CD4-positive, alpha-beta T cell (primary cell): ENCODE measurements at places on chromosomes 3 and 15.

DNA sequence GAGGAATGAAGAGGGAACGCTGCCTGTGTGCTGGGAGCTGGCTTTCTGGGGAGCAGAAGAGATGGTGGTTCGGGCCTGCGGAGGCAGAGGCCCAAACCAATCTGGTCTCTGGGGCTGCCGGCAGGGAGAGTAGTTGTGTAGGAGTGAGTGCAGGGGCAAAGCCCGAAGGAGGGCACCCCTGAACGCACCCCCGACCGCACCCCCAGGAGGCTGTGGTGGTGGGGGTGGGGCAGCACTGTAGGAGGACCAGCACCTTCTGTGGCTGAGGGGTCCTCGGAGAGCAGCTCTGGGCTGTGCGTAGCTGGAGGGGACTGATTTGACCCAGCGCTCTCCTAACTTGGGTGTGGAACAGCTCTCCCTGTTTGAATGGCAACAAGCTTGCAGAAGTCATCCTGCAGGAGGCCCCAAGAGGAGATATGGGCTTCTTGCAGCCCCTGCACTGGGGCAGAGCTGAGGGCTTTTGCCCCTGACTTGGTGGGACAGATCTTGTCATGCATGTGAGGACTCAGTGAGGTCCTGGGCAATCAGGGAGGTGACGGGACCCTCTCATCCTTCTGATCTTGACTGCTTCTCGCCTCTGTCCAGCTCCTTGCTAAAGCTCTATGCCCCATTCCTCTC, 26.1 kb downstream of the C15orf39 start:
- DNase-seq, result no peak

DNA sequence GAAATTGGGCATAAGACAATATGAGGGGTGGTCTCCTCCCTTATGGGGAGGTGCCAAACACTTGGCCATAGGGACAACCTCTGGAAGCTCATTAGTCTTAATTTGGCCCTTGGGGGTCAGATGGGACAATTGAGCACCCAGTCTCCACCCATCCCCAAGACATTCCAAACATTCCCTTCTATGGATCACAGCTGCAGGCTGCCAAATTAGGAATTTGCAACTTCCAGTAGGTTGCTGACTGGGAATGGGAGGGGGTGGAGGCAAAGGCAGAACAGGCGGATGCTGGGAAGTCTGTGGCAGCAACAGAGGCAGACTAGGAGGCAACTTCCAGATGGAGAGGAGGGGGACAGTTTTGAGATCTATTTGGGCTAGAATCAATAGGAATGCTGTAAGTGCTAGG, 1.4 kb upstream of the PDHB start:
- no peak for DNase-seq

- DNase-seq, result no peak
These were observed 352.6 kb downstream of the CGGBP1 start for GRCh38 chr3:87706176-87706575.

GRCh38 chr15:40828447-40829036, at the start of gene PPP1R14D:
TSS of gene PPP1R14D (minus strand) at chr15:40828708. CDS start at chr15:40828641, 67 bp downstream.
- no peak for DNase-seq

- DNase-seq, result no peak
These were observed 405.2 kb downstream of the NR2F2 start for GRCh38 chr15:96735632-96736240.

GRCh38 chr3:126051234-126051633, 32.7 kb downstream of the SLC41A3 start:
- DNase-seq, result no peak

DNA sequence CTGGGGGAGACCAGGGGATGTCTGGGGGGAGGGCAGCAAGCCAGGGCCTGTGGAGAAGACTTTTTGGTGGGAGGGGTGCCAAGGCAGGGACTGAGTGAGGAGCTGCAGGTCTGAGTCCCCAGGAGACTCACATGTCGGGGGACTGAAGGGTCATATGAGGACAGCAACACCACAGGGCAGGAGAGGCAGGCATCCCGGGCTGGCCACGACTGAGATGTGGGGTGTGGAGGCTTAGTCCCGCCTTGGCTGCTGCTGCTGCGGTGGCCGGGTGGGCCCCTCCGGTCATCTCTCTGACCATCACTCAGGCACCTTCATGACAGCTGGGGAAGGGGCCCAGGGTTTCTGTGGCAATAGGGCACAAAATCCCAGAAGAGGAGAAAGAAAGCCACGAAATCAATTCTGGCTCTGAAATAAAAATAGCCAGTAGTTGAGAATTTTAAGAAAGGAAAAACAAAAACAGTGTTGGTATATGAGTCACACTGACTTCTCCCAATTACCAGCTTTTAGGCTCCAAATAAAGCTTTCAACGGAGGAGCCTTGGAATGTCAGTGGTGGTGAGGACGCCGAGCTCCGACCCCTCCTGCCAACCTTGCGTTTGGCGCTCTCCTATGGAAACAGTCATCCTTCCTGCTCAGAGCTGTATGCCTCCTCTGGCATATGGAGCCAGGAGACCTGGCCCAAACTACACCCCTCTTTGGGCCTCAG, 52.9 kb upstream of the ITGA11 start:
- no peak for DNase-seq

- DNase-seq, result no peak
These were observed 36.8 kb downstream of the MUC4 start for GRCh38 chr3:195774917-195775316.

GRCh38 chr3:48467110-48467454, 20.5 kb downstream of the ATRIP start:
- DNase-seq, result no peak

- no peak for DNase-seq
These were observed 18.4 kb upstream of the EMC3 start for GRCh38 chr3:10004960-10005564.

- DNase-seq, result no peak
These were observed 270.6 kb downstream of the CLSTN2 start for GRCh38 chr3:140205598-140205997.

GRCh38 chr3:87426918-87427317, 150.5 kb upstream of the POU1F1 start:
- no peak for DNase-seq

GRCh38 chr3:187919048-187919447, 173.8 kb upstream of the BCL6 start:
- peak; percentile 84 for DNase-seq

DNA sequence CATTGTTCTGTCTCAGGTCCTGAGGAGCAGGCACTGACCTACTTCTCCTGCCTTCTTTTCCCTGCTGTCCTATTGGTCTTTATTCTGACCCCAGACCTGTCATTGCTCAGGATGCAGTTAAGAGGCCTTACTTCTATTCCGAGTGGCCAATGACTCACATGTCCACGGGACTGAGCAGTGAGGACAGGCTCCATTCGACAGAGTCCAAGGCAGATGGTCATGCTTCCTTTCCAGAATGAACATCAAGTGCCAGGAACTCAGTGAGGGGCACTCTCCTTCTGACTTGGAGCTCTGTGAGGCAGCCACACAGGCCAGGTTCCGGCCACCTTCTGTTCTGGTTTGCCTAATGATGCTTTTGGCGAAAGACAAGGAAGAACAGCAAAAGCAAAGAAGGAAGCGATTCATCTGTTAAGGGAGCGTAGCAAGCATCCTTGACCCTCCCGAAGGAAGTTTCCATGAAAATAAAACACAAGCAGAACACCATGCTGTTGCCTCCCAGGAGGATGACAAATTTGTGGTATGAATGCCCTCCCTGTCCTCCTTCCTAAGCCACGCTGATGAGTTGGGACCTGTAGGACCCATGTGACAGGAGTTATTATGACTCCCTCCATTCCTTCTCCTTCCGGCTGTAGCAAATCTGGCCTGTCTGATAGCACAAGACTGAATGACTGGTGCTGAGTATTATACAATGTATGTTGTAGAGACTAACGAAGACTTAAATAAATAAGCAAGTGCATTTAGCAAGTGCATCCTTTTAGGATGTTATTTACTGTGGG, 14.4 kb upstream of the TPRG1 start:
- no peak for DNase-seq
